ENCODE measurements at places on chromosomes 1 and 21.

DNA sequence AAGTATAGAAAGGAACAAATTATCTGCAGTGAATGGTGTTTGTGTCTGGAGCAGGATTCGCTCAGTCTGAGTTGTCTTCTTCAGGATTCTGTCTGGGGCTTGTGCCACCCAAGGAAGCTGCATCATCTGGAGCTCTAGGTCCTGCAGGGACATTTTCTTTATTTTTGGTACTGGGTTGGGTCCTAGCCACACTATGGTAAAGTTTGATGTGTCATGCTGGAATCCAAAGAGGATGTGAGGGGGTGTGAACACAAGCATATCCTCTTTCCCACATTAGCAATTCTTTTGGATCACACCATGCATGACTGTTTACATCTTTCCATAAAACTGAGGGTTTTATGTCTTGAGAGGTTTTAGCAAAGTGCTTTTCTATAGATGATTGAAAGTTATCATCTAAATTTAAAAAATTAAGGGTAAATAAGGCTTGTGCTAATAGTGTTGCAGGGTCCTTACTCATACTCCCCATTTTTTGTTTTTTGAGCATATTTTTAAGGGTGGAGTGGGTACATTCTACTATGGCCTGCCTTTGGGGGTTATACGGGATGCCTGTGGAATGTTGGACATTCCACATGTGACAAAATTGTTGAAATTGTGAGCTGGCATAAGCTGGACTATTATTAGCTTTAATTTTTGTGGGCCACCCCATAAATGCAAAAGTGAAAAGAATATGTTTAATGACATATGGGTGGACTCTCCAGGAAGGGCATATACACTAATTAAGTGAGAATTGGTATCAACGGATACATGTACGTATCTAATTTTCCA is 152.0 kb upstream of the HMCN1 start:
- DNase-seq, result no peak

GRCh38 chr1:156860113-156860627 is 495 bp upstream of the NTRK1 start:
- DNase-seq, result peak; percentile 72

DNA sequence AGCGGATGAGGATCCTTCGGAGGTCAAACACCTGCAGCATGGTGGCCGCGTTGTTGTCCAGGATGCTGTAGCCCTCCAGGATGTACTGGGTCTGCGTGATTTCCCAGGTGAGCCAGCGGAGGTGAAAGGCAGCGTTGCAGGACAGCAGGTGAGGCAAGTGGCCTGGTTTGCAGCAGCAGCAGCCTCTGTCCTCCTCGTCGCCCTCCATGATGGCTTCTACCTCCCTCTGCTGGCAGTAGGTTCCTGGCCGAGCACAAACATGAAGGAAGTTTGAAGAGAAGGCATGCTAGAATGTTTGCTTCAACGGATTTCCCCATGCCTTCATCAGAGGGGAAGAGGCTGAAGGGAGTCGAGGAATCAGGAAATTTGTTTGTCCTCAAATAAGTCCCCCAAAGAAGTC is 74.7 kb downstream of the NTPCR start:
- peak; percentile 90 for DNase-seq

DNA sequence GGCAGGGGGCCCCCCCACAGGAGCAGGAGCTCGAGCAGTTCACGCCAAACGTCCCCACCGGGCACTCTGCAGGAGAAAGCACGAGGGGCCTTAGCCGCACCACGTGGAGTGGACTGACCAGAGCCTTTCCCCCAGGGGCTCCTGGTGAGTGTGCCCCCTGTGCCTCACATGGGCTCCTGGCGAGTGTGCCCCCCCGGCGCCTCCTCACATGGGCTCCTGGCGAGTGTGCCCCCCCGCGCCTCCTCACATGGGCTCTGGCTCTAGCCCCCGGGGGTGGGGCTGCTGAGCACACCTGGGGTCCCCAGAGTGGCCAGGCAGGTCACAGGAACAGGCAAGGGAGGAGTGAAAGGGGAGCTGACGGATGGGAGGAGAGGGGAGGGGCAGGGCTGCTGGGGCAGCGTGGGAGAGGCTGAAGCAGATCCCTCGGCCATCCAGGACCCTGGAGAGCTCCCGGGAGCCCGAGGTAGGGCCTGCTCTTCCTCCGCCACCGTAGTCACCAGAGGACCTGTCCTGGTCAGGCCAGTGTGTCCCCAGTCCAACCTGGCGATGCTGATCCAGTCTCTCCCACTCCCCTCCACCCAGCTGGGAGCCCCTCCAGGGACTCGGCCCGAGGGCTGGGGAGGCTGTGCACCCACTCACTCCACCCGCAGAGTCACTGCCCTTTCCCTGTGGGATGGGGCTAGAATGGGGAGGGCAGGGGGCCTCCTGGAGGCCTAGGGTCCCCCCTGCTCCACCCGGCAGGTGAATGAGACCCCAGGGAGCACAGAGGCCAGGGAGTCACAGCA is 47.6 kb downstream of the ARHGEF16 start:
- DNase-seq, result peak; percentile 85

DNA sequence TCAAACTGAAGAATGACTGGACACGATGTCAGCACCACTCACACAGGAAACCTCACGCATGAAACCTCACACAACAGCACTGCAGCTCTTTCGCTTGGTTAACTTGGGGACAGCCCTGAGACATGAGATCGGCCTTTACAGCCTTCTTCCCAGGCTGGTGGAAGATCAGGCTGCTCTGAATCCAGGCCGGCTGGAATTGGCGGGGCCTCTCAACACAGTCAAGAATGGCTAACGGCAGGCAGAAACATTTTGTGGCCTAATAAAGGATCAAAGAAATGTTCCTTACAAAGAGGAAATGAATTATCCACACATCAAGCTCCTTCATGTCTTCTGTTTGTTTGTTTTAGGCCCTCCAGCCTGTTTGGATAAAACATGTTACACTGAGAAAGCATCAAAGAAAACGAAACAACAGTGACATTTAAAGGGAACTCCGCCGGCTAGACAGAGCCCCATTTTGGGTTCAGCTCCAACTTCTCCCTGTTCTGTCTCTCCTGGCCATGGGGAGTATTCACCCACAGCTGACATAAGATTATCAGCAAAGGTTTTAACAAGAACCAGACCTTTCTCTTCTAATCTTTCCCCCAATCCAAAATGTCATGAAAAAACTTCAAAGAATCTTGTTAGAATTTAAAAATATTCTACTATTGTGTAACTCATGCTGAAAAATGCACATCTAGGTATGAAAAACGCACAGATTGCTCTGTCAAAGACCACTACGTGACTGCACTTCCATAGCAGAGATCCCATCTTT is 131.2 kb downstream of the SLC45A1 start:
- no peak for DNase-seq

DNA sequence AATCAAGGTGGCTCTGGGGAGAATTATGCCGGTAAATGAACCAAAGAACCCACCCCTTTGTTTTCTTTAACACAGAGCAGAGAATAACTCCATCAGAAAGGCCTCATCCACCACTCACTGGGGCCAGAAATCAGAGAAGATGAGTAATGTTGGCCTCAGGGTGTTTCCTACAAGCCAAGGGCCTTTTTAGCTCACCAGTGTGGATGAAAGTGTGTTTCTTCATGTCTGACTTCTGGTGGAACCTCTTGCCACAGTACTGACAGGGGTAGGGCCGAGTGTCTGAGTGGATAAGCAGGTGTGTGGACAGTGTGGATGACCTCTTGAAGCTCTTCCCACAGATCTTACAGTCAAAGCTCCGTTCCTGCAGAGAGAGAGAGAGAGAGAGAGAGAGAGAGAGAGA is 8.3 kb downstream of the GFI1 start:
- DNase-seq, result no peak

DNA sequence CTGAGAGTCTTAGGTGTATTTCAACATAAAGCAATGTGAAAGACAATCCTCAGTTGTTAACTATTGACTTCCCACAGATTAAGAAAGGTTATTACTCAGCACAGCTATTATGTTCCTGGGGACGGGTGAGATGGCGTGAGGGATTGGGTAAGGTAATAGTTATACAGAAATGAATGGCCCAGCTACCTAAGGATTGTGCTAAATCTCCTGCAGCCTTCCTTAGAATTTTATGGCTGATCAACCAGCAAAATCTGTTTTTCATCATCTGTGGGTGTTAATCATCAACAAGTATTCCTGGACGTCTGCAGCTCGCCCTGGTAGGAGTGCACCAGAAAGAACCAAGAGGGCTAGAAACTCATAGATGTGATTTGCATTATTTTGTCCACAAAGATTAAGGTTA is 146.0 kb upstream of the IVNS1ABP start:
- DNase-seq, result no peak

DNA sequence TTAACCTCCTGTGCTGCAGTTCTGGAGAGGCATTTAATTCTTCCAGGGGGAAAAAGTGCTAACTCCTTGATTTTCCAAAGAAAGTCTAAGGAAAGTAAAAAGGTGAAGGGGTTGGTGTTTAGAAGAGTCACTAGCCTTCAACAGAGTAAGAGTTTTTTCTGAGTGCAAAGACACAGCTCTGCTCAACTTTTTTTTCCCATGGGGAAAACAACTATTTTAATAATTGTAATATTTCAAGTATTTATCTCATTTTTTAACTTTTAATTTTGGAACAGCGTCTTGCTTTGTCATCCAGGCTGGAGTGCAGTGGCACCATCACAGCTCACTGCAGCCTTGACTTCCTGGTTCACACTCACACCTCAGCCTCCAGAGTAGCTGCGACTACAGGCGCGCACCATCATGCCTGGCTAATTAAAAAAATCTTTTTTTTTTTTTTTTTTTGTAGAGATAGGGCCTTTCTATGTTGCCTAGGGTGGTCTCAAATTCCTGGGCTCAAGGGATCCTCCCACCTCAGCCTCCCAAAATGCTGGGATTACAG is 202.6 kb downstream of the APP start:
- no peak for DNase-seq

DNA sequence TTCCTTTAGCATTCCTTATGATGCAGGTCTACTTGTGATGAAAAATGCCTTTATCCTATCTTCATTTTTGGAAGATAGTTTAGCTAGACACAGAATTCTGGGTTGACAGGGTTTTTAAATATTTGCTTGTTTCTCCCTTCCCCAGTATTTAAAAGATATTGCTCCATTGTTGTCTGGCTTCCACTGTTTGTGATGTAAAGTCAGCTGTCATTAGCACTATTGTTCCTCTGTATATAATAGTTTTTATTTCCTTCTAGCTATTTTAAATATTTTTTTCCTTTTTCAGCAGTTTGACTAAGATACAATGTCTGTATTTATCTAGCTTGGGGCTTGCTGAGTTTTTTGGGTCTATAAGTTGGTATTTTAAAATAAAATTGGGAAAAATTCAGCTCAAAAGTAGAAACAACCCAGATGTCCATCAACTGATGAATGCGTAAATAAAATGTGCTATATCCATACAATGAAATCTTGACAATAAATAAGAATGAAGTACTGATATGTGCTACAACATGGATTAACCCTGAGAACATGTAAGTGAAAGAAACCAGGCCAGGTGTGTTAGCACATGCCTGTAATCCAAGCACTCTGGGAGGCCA is 11.2 kb downstream of the IFT25 start:
- no peak for DNase-seq

DNA sequence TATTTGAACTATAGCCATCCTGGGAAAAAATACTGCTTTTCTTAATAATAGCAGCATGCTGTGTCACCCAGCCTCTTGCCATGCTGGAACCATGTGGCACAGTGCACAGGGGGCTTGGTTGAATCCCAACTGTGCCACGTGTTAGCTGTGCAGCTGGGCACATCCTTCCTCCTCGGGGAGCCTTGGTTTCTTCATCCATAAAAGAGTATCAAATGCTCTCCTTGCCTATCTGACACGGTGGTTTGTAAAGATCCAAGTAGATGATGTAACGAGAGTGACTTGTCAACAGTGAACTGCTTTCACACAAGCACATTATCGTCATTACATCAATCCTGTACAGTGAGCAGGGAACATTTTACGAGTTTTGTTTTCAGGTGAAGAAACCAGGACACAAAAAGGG is 24.4 kb downstream of the VASH2 start:
- DNase-seq, result no peak

DNA sequence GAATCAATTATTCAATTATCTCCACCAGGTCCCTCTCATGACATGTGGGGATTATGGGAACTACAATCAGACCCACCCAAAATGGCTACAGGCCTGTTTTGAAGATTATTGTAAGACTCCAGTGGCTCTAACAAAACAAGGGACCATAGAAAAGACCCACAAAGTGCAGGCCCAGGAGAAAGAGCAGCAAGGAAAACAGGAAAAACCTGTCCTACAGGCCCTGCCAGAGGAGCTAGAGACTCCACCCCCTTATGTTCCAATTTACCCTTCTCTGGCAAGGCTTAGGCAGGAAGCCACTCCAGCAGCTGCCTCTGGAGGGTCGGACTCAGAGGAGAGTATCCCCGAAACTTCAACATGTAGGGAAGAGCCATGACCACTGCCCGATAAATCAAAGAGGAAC is 96.5 kb downstream of the LIPI start:
- DNase-seq, result peak; percentile 80

GRCh38 chr1:88191917-88192316 is 492.2 kb upstream of the PKN2 start:
- DNase-seq, result no peak

- no peak for DNase-seq
Observed at GRCh38 chr1:209063767-209064659, 519.5 kb upstream of the CAMK1G start.

DNA sequence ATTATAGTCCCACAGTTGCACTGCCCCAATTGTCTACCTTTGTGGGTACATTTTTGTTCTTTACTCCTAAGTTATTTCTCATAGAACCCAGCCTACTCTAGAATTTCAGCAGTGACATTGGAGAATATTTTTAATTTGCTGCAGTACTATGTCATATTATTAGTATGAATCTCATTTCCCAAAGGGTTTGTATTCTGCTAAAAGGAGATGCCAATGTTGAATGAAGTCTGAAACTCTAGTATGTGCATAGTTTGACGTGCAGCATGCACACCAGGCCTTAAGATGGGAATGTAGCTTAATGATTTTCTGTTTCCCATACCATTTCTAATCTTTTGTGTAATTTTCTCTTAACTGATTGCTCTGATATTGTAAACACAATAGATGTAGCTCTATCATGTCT is 10.5 kb upstream of the C1orf105 start:
- no peak for DNase-seq

- peak; percentile 7 for DNase-seq
Observed at GRCh38 chr1:27968692-27969091, 8.9 kb downstream of the XKR8 start.

- no peak for DNase-seq
Observed at GRCh38 chr1:39262802-39263201, 58.3 kb downstream of the MACF1 start.

DNA sequence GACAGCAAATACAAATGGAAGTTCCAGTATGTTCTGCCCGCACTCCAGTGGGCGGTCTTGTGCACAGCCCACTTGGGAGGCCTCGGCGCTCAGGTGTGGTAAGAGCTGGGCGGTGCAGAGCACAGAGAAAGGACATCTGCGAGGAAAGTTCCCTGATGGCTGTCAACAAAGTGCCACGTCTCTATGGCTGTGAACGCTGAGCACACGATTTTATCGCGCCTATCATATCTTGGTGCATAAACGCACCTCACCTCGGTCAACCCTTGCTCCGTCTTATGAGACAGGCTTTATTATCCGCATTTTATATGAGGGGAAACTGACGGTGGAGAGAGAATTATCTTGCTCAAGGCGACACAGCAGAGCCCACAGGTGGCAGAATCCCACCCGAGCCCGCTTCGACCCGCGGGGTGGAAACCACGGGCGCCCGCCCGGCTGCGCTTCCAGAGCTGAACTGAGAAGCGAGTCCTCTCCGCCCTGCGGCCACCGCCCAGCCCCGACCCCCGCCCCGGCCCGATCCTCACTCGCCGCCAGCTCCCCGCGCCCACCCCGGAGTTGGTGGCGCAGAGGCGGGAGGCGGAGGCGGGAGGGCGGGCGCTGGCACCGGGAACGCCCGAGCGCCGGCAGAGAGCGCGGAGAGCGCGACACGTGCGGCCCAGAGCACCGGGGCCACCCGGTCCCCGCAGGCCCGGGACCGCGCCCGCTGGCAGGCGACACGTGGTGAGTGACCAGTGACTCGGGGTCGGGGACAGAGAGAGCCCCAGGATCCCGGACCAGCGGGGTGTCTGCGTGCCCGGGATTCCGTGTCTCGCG is at the start of gene IL12RB2:
TSS of gene IL12RB2 (plus strand) at position 623 of the 810 bp plus-strand sequence. CDS start 12,496 bp downstream, outside the sequence.
- DNase-seq, result peak; percentile 15

All from mesendoderm (in vitro differentiated cells).